ENCODE measurements at places on chromosomes 7 and 10.

GRCh38 chr10:44913350-44914081 lies 2.4 kb downstream of the TMEM72 start:
- DNase-seq = no peak

DNA sequence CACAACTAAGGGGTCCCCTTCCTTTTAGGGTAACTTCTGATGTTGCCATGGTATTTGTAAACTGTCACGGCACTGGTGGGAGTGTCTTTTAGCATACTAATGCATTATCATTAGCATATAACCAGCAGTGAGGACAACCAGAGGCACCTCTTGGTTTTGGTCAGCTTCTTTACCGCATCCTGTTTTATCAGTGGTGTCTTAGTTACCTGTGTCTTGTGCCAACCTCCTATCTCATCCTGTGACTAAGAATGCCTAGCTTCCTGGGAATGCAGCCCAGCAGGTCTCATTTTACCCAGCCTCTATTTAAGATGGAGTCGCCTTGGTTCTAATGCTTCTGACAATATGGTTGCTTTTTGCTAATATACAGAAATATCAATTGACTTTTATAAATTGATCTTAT lies 54.9 kb downstream of the AHCYL2 start:
- DNase-seq = no peak

GRCh38 chr7:1869452-1870130 lies 199.5 kb downstream of the ELFN1 start:
- DNase-seq = no peak

DNA sequence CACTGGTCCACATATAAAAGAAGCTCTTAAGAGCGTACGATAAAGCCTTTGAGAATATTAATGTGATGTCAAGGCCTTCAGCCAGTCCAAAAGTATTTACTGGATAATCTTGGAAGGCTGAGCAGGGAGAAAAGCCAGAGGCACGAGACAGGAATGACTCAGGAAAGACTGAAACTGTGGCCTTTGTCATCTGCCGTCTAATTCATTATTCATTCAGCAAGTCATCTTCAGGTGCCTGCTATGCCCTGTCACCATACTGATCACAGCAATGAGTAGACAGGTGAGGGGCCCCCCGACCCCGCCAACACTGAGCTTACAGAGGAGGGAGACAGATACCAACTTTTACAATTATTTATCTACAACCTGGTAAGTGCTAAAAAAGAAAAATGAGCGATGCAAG lies 78.9 kb downstream of the VOPP1 start:
- DNase-seq = no peak

DNA sequence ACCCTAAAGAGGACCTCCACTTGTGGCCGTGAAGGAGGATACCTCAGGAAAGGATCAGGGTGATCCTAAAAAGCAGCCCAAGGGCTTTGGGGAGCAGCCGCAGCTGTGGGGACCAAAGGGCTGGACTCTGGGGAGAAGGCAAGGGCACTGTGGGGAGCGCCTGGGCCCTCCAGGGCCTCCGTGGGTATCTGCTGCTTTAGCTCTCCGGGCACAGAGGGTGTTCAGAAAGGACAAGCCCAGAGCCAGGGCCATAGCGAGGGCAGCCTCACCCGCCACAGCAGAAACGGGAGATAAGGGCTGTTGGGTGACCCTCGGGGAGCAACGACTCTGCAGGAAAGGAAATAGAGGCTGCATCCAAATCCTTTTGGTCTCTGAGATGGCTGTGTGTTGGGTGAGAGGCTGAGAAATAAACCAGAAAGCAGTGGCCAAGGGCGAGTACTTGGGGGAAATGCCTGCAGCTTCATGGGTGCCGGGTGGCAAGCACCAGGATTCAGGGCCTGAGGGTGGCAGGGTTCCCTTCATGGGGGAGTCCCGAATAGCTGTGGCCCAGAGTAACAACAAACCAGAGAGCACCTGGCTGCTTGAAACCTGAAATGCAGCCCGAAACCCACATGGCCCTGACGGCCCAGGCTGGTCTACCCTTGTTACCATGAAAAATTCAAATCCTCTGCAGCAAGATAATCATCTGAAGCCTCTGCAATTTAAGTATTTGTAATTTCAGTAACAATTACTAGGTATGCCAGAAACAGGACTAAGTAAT lies 95.2 kb downstream of the VIPR2 start:
- no peak for DNase-seq

DNA sequence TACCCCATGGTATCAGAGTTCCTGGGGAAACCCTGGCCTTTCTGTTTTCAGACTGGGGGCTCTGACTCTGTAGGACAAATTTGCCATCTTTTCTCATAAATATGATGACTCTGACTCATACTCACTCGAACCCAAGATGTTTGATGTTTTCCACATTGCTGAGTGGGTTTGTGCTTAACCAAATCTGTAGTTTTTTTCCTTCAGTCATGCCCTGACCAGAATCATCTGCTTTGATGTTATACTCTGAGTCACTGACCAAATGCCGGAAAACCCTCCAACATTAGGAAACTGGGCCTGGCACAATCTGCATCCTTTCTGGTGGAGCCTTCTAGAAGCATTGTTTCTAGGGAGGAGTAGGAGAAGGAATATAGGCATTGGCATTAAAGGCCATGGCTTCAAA lies 118.7 kb downstream of the C10orf105 start:
- DNase-seq = no peak

DNA sequence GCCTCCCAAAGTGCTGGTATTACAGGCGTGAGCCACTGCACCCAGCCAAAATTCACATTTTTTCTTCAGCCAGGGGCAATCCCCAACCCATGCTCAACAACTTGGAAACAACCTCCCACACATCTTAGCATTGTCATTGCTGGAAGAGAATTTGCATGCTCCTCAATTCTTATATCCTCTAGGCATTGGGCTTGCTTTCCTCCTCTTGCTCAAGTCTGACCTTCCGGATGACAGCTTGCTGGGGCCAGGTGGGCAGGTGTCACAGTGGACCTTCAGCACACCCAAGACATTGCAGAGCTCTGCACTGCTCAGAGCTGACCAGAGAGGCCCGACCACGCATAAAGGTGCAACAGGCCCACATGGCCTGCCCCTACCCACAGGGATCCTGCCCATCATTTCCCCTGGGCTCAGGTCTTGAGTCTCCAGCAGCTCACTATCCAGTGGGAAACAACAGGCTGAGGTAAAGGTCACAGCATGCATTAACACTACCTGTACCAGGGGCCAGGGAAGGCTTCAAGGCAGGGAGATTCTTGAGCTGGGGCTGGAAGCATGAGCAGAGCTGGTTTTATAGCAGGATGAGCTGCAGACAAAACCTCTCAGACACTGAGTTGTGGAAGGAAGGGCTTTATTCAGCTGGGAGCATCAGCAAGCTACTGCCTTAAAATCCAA lies 6.8 kb upstream of the GPR15LG start:
- DNase-seq = no peak

- no peak for DNase-seq
These were observed 22.3 kb downstream of the AMZ1 start for GRCh38 chr7:2710286-2710655.

DNA sequence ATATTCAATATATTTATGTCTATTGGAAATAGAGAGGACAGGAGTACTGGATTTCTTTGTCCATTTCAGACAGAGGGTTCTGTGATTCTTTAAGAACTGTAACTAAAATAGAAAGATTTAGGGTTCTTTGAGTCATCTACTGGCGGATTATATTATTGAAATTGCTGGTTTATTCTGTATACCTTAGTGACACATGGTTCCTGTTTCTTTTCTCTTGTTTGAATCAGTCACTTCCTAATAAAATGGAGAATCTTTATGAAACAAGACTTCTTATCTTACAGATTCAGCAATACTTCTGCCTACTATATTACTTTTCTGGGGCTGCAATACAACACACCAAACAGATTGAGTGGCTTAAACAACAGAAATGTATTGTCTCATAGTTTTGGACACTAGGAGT lies 20.8 kb upstream of the ZNF800 start:
- DNase-seq = no peak

GRCh38 chr7:153432063-153432462 lies 620.1 kb upstream of the DPP6 start:
- no peak for DNase-seq

DNA sequence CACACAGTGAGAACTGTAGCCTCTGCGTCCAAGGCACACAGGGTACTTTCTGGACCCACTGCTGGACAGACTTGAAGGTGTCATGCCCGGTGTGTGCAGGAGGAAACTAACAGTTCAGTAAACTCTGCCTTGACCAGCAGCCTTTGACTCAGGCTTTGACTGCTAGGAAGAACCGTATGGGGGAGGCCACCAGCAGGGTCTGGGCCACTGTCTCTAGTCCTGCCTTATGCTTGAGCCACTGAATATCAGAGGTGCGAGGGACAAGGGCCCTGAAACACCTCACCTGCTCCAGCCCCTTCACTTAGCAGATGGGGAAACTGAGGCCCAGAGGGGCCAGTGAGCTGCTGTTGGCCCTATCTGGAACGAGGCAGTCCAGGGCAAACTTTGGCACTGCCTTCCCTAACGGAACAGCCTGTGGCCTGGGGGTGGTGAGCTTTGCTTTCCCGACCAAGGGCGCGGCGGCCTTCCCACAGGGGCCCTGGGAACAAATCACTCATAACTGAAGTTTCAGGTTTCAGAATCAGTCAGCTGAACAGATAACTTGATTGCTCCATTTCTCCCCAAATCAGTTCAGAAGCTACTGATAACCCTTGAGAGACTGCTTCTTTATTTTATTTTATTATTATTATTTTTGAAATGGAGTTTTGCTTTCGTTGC lies 130.0 kb downstream of the FAM53B start:
- no peak for DNase-seq

GRCh38 chr7:35894721-35895120 lies 93.9 kb downstream of the SEPTIN7 start:
- no peak for DNase-seq

- no peak for DNase-seq
These were observed 102.0 kb downstream of the PKD1L1 start for GRCh38 chr7:47846138-47846836.

- DNase-seq = no peak
These were observed 26.9 kb downstream of the HIP1 start for GRCh38 chr7:75711656-75712514.

- no peak for DNase-seq
These were observed 50.0 kb downstream of the CREB3L2 start for GRCh38 chr7:137951700-137952425.

- DNase-seq = no peak
These were observed 6.8 kb downstream of the FFAR4 start for GRCh38 chr10:93573051-93573909.

- no peak for DNase-seq
These were observed 64.2 kb downstream of the CUL2 start for GRCh38 chr10:35025916-35026315.
